ENCODE measurements at places on chromosomes 6 and 20. TPM values are rescaled to one million over a fixed set of nuclear protein-coding genes. Genes with fewer than 3 reads are reported as not detected.

Gene NRN1
- 18.1 TPM for total RNA-seq

Gene SPEF1
- not detected for total RNA-seq

Gene PCK1
- 21.6 TPM for total RNA-seq

Gene GLP1R
- 10.3 TPM for total RNA-seq

Gene TCP11
- total RNA-seq = not detected

Gene CD40
- 11.1 TPM for total RNA-seq

Gene GPLD1
- 1.9 TPM for total RNA-seq

Gene COMMD7
- 38.1 TPM for total RNA-seq

Gene ADGRF5
- 37.4 TPM for total RNA-seq

Gene LIME1
- 3.6 TPM for total RNA-seq

Gene BMP7
- 23.9 TPM for total RNA-seq

Gene FKBP1C
- total RNA-seq = 0.62 TPM

Gene CST2
- total RNA-seq = not detected

Gene MUCL3
- not detected for total RNA-seq

Gene ANGPT4
- total RNA-seq = not detected

Gene VSTM2L
- 158 TPM for total RNA-seq

Gene ASF1A
- total RNA-seq = 19.2 TPM

Gene NDUFAF5
- total RNA-seq = 67.6 TPM

Gene DDRGK1
- total RNA-seq = 44.8 TPM

Gene EEF1A1
- total RNA-seq = 5,040 TPM

Gene GMNN
- total RNA-seq = 10.5 TPM

Gene NKAPL
- 6.1 TPM for total RNA-seq

Gene PI16
- 47.0 TPM for total RNA-seq

Gene CLVS2
- total RNA-seq = not detected

Gene TOX2
- total RNA-seq = 1.6 TPM

Gene CAPN11
- total RNA-seq = 0.39 TPM

Gene LGSN
- total RNA-seq = not detected

Gene TMEM74B
- 6.4 TPM for total RNA-seq

Gene RNGTT
- 8.6 TPM for total RNA-seq

Gene PSORS1C2
- not detected for total RNA-seq

Gene SRMS
- not detected for total RNA-seq

Measured in left cardiac atrium (tissue), 4 donors.